ENCODE measurements at places on chromosomes 7 and 10.
A peak's percentile ranks its signal among the peaks of the same experiment; 100 is the strongest.

DNA sequence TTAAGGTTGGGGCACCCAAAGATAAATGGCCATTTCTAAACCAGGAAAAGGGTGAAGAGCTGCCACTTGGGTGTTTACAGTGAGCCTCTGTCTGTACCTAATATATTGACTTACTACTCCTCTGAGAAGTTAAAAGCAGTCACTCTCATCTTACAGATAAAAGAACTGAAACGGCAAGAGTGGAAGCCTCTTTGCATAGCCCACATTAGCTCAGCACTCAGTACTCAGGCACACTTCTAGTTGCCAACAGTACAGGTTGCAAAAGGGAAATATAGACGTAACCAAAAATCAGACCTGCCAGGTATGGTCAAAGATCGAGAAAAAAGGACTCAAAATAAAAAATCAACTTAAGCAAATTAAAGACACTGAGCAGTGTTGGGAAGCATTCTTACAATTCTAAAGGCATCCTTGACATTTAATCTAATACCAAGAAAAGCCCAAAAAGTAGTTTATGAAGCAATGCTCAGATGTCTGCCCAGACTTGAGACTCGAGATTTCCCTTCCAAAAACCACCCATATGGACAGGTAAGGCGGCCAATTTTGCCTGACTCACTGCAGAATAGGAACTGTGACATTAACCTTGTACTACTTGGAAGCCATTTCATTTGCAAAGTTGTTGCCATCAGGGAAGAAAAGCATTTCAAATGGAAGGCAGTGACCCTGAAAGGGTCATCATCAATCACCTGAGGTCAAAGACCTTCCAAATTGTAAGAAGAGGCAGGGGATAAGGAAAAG lies 139.3 kb downstream of the SLC25A13 start:
- H3K27ac ChIP-seq = no peak overlapping the region
- H3K27me3 ChIP-seq = no peaks in the 10 kb centered on the region
- H3K4me3 ChIP-seq = no peak overlapping the region
- H3K4me1 ChIP-seq = no peaks in the 10 kb centered on the region
- peaks cover 16% of the 10 kb centered on the region for H3K36me3 ChIP-seq
- no peak for DNase-seq

DNA sequence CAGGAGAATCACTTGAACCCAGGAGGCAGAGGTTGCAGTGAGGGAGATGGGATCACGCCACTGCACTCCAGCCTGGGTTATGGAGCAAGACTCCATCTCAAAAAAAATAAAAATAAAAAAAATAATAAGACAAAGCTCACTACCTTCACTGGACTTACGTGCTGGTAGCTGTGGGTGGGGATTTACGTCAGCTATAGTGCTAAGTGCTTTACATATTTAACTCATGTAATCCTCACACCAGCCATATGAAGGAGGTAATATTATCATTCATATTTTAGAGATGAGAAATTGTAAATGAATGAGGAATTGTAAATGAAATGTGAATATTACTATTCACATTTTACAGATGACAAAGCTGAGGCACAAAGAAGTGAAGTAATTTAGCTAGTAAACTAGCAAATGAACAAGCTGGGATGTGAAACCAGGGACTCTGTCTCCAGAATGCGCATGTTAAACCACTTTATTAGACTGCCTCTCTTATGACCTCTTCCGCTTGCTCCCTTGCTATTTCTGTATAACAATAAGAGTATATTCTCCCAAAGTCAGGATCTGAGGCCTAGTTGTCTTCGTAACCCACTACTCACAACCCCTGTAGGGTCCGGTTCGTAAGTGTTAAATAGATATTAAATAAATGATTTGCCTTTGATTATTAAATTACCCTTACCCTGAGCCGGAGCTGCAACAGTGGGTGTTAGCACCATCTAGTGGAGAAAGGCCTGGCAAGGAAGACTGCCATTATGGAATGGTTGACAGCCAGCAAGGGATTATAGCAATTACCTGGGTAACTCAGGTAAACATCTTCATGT lies 70.2 kb downstream of the HTR7 start:
- peaks cover 6% of the 10 kb centered on the region for H3K27me3 ChIP-seq
- no peaks in the 10 kb centered on the region for H3K4me1 ChIP-seq
- H3K4me3 ChIP-seq = no peak overlapping the region
- peak; percentile 33 for DNase-seq
- no peaks in the 10 kb centered on the region for H3K36me3 ChIP-seq

DNA sequence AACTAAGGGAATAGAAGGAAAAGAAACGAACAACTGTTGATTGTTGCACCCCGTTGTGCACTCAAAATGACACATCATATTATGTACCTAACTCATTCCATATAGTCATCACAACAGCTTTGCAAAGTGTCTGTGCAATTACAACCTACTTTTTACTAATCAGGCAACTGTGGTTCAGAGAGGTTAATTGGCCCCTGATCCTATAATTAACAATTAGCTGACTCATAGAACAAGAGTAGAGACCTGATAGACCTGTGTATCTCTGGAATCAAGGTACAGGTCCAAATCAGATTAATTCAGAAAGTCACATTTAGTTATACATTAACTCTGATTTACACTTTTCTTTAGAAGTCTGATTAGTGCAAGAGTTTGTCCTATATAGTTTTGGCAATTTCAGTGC lies 122.5 kb upstream of the CDK13 start:
- no peak overlapping the region for H3K27ac ChIP-seq
- no peak overlapping the region for H3K4me3 ChIP-seq
- H3K27me3 ChIP-seq = peaks cover 2% of the 10 kb centered on the region
- no peaks in the 10 kb centered on the region for H3K36me3 ChIP-seq
- H3K4me1 ChIP-seq = no peaks in the 10 kb centered on the region

GRCh38 chr7:11831736-11832495 lies at the start of gene THSD7A:
Gene THSD7A (minus strand): TSS chr7:11832198. CDS start chr7:11831946, 252 bp downstream.
- H3K36me3 ChIP-seq = no peaks in the 10 kb centered on the region
- peak; percentile 2 for DNase-seq
- H3K27ac ChIP-seq = no peak within 1 kb of the TSS
- H3K4me3 ChIP-seq = no peak within 1 kb of the TSS

- no peaks in the 10 kb centered on the region for H3K27me3 ChIP-seq
- DNase-seq = no peak
- H3K27ac ChIP-seq = no peak overlapping the region
- H3K4me3 ChIP-seq = no peak overlapping the region
- H3K36me3 ChIP-seq = peaks cover 7% of the 10 kb centered on the region
Measured at GRCh38 chr10:35501923-35502322, 103.2 kb upstream of the GJD4 start.

Data from CD4-positive, alpha-beta T cell (primary cell).